ENCODE measurements at places on chromosomes 4 and X. TPM values are rescaled to one million over a fixed set of nuclear protein-coding genes. Genes with fewer than 3 reads are reported as not detected.

- DNase-seq: no peak
Measured at GRCh38 chr4:155713911-155714310, 44.9 kb upstream of the GUCY1B1 start.

GRCh38 chr4:164177753-164178152 is 576.2 kb upstream of the SMIM31 start:
- no peak for DNase-seq

DNA sequence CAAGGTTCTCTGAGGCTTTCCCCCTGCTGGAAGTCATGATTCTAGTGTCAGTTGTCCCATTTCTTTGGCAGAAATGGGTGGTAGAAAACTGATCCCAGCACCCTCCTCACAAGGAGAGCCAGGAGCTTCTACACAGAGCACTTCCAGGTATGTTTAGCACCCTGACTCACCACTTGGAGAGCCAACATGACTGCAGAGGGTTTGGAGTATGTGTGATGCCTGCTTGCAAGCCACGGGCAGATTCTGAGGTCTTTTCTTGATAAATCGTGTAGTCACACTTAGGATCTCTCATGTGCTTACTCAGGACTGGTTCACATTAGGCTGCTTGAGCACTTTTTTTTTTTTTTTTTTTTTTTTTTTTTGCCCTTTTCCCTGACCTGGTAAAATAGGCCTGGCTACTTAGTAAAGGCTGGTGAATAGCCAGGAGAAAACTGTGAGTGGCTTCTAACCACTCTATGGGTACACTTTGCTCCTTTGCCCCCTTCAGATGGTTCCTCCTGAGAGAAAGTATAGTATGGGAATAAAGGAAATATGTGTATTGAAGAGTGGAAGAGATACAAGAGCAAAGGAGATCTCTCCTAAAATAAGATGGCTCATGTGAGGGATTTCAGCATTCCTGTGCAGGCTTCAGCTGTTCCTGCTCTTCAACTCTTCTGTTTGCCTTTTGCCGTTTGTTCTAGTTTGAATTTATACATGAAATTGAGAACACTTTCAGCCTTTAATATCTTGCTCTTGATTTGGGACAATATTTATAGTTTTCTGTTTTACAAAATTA is 103.6 kb downstream of the EMCN start:
- no peak for DNase-seq

- no peak for DNase-seq
Measured at GRCh38 chr4:176840166-176840565, 47.4 kb upstream of the VEGFC start.

GRCh38 chr4:56757261-56757746 is 64.2 kb downstream of the SPINK2 start:
- no peak for DNase-seq

DNA sequence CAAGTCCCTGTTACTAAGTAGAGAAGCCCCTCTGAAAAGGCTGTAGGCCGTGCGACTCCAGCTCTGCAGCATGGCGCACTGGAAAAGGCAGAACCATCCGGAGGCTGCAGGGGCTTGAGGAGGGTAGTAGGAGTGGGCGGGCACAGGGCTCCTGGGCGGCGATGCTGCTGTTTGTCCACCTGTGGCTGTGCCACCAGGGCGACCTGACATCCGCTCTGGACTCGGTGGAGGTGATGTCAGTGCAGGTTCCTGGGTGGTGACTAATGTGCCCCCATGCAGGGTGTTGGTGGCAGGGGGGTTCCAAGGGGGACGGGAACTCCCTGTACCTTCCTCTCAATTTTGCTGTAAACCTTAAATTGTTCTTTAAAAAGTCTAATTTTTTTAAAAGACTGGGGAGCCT is 58.3 kb downstream of the PCGF3 start:
- DNase-seq: no peak

DNA sequence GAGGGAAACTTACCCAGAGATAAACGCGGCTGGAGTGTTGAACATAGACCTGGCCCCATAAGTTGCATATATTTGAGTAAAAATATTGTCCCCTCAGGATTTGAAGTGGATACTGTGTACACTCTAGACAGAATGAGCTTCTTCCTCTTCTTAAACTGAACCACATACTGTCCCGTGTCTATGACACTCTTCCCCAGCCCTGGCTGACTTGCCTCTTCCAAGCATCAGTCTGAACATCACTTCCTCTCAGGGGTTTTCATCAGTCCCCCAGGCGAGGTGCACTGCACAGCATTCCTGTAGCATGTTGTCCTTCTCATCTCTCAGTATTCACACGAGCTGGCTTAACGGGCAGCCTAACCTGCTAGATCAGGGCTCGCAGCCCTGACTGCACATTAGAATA is 80.5 kb upstream of the TMEM150C start:
- no peak for DNase-seq

Gene GABRA4
- 1.9 TPM for polyA plus RNA-seq

DNA sequence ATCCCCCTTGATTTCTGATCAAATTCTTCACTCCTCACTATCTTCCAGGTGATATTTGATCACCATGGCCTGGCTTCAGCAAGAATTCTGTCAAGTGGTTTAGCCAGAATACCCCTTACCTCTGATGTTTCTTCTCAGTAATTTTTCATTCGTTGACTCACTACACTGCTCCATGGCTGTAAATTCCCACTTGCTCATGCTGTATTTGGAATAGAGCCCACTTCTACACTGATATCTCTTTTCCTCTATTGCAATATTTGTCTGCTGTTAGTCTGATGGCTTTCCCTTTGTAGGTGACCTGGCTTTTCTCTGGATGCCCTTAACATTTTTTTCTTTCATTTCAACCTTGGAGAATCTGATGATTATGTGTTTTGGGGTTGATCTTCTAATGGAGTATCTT is 73.9 kb upstream of the DIPK2B start:
- no peak for DNase-seq

- no peak for DNase-seq
Measured at GRCh38 chrX:15055146-15055930, 182.1 kb downstream of the MOSPD2 start.

DNA sequence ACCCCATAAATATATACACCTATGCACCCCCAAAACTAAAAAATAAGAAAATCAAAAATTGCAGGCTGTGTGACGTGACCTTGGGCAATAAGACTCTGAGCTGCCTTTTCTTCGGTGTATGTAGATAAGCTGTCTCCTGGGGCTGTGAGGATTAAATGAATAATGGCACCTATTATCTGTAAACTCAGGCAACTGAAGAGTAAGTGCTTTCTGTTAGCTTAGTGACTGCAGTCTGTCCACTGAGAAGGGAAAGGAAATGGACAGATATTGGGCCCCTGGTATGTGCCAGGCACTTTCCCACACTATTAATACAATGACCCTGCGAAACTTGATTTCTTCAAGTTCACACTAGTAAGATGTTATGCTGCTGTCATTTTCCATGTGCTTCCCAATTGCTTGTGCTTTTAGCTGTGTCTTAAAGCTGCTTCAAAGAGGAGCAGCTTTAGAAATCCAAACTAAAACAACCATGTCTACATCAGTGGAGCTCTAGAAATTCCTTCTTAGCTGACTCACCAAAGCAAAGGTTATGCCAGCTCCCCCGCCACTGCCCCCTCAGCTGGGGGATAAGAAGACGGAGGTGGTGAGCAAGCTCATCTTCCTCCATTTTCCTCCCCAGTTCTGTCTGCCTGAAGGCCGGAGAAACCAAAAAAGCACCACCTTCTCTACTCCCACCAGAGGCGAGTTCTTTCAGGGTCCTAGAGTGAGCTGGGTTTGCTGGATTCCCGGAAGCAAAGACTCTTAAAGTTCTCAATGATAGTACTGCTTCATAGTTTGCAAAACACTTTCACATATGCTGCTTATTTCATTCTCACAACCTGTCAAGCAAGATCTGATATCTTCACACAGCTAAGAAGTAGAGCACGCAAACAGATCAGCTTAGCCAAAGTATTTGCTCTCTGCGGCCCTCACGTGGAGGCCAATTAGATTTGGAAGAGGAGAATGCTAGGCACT is 8.8 kb upstream of the DGAT2L6 start:
- DNase-seq: peak; percentile 15

Gene ATP10D
- polyA plus RNA-seq: 15.9 TPM

- DNase-seq: no peak
Measured at GRCh38 chr4:157713342-157713741, 459.5 kb downstream of the GASK1B start.

Gene OPRPN
- polyA plus RNA-seq: not detected

Gene BEX5
- not detected for polyA plus RNA-seq

- DNase-seq: no peak
Measured at GRCh38 chr4:78781924-78782323, 5.8 kb downstream of the BMP2K start.
